Stimulated activated CD8-positive, alpha-beta memory T cell treated with anti-CD3 and anti-CD28 coated beads, Interleukin-4, amount 100 ng/mL, for 1 hour (primary cell): ENCODE measurements at places on chromosomes 1 and 21.
A peak's percentile ranks its signal among the peaks of the same experiment; 100 is the strongest.

DNA sequence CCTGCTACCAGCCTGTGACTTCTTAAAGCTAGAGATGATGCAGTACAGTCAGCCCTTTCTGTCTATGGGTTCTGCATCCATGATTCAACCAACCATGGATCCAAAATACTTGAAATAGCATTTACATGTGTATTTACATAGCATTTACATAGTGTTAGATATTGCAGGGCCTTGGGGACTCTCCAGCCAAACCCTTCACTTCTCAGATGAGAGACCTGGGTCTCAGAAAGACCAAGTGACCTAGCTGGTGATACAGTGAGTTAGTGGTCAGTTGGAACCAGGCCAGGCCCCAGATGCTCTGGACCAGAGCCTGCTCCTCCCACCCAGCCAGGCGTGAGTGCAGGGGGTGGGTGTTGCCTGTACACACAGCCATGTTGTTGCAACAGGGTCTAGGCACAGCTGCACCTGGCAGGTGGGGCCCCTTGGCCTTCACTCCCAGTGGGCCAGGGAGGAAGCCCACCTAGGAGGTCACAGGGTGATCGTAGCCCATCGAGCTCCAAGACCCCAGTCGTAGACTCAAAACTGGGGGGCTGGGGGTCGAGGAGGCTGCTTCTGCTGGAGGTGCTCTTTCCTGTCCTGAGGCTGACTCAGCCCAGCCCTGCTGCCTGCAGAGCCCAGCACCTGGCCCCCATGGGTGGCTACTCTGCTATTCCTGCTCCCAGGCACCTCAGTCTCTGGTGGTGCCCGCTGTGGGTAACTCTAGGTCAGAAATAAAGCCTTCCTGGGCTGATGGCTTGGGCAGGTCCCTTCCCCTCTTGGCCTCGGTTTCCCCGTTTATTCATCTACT is 7.7 kb downstream of the TMEM61 start:
- no peak for DNase-seq

GRCh38 chr1:54413295-54413694 is 7.1 kb upstream of the SSBP3 start:
- no peak for DNase-seq

DNA sequence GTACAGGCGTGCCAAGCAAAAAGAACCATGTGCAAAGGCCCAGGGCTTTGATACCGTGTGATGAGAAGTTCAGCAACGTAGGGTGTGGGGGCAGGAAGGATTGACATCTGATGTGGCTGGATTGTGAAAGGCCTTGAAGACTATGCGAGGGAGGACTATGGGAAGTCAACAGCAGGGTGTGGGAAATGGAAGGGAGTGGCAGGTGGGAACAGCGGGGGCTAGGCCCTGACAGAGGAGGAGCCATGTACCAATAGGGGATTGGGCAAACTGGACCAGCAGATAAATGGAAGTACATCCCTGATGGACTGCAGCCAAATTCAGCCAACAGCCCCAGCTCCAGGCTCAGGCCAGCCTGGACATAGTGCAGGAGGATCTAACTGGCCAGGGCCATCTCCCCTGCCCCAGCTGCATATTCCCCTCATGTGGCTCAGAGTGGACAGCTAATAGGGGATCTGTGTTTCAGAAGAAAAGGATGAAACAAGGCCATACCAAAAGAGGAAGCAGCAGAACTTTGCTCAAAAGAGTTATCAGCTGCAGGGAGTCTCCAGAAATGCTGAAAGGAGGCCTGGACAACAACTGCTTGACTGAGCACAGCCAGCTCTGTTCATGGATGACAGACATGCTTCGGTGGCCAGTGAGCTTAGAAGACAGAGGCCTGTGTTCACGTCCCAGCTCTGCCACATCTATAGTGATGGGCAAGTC is 140.2 kb upstream of the SGIP1 start:
- DNase-seq = no peak

- DNase-seq = no peak
Measured at GRCh38 chr1:180816132-180816531, 96.6 kb upstream of the KIAA1614 start.

- no peak for DNase-seq
Measured at GRCh38 chr1:227945891-227946623, 1.7 kb downstream of the WNT9A start.

GRCh38 chr1:167707942-167708341 is 13.8 kb upstream of the MPZL1 start:
- no peak for DNase-seq

- DNase-seq = no peak
Measured at GRCh38 chr1:201418461-201418860, 3.1 kb downstream of the TNNI1 start.

DNA sequence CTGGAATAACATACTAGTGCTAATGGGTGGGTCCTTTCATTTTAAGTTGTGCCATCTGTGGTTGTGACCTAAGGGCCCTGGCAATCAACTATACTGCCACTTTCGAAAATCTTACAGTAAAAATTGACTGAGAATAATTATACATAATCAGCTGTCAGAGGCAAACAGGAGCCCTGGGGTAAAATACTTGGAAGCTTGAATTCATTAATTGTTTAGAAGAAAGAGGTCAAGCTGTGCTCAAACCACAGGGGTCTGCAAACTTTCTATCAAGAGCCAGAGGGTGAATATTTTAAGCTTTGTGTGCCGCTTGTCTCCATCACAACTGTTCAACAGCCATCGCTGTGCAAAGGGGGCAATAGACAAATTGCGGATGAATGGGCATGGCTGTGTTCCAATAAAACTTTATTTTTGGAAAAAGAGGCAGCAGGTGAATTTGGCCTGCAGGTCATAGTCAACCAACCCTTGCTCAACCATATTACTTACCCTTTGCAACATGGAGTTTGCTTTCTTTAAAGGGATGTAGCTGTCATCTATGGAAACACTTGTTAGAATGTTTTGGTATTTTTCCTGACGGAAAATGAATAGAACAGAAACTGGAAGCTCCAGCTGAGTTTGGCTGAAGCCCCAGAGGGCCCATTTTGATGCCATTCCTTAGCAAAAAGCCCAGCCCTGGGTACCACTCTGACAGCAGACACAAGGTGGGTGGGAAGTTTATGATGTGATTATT is 35.7 kb upstream of the USP1 start:
- DNase-seq = no peak

- no peak for DNase-seq
Measured at GRCh38 chr1:241531195-241532161, 700 bp upstream of the KMO start.

DNA sequence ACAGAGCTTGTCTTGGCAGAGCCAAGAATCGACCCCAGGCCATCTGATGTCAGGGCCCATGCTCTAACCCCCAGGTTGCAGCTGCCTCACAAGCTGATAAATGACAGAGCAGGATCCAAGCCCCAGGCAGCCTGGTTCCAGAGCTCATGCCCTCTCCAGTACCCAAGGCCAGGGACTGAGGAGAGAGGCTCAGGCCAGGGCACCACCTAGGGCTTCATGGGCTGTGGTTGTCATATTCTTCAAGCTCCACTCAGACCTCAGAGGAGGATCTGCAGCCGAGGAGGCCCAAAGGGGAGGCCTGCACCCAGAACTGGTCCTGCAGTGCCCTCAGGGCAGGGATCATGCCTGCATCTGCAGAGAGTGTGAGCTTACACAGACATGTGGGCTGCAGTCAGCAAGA is 301.1 kb downstream of the MATN1 start:
- DNase-seq = no peak

DNA sequence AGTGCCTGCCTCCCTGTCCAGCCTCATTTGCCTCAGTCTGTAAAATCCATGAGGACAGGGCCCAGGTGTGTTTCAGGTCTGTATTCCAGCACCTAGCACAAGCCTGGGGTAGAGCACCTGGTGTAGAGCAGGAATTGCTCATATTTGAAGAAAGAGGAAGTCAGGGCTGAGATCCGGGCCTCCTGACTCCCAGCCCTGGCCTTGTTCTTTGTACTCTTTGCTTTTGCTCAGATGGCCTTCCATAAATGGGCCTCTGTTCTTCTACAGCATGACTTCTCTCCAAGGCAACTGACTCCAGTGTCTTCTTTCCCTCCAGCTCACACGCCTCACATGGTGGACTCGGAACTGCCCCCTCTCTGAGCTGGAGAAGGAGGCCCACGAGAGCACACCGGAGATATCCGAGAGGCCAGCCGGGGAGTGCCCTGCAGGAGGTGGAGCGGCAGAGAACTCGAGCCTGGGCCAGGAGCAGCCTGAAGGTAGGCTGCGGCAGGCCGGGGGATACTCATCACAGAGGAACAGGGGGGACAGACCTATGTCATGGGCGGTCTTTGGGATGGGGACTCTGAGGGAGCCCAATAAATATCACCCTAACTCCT is 19.7 kb downstream of the SLC5A9 start:
- DNase-seq = no peak

GRCh38 chr1:229258031-229258756 is 12.7 kb upstream of the RAB4A start:
- peak; percentile 31 for DNase-seq

DNA sequence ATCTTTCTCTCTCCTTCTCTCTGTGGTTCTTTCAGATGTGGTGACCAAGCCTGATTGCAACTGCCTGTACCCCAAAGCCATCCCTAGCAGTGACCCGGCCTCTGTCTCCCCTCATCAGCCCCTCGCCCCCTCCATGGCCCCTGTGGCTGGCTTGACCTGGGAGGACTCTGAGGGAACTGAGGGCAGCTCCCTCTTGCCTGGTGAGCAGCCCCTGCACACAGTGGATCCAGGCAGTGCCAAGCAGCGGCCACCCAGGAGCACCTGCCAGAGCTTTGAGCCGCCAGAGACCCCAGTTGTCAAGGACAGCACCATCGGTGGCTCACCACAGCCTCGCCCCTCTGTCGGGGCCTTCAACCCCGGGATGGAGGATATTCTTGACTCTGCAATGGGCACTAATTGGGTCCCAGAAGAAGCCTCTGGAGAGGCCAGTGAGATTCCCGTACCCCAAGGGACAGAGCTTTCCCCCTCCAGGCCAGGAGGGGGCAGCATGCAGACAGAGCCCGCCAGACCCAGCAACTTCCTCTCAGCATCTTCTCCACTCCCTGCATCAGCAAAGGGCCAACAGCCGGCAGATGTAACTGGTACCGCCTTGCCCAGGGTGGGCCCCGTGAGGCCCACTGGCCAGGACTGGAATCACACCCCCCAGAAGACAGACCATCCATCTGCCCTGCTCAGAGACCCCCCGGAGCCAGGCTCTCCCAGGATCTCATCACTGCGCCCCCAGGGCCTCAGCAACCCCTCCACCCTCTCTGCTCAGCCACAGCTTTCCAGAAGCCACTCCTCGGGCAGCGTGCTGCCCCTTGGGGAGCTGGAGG is 12.7 kb downstream of the CSF1 start:
- DNase-seq = no peak

DNA sequence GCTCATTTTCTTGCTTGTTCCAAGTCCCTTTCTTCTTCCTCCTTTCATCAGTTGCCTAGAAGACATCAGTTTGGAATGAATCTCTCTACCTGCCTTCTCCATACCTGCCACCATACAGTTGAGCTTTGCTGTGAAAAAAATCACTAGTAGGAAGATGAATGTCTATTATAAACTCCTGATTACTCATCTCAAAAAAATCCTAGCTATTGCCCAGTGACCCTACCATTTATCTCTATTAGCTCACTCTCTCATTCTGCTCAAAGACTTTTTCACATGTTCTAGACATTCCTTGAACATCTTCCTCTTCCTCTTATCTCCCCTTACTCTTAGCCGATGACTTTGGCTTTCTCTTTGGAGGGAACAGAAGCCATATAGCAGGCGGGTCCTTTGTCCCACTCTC is 49.7 kb upstream of the HMGB4 start:
- DNase-seq = no peak

DNA sequence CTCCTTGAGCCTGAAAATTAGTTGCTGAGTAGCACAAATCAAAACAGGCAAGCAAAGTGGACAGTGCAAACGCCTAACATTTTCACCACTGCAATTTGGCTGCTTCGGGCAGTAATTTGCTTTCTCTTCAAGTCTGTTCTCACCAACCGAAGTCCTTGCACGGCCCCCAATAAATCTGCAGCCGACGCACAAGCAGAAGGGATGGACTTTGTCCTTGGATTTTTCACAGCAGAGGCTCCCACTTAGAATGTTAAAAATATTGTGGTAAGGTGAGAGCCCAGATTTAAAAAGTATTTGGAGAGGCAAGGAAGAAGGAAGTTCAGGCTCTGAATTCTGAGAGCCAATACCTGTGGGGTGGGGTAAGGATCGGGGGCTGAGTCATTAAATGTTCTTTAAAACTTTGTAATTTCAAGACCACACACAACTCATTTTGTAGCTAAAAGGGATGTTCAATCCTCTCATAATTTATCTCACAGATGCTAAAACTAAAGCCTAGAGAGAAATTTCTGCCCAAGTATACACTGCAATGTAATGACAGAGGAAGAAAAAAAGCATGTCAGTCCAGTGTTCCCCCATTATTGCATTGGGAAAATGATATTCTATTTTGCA is 6.2 kb downstream of the CD247 start:
- DNase-seq = no peak

DNA sequence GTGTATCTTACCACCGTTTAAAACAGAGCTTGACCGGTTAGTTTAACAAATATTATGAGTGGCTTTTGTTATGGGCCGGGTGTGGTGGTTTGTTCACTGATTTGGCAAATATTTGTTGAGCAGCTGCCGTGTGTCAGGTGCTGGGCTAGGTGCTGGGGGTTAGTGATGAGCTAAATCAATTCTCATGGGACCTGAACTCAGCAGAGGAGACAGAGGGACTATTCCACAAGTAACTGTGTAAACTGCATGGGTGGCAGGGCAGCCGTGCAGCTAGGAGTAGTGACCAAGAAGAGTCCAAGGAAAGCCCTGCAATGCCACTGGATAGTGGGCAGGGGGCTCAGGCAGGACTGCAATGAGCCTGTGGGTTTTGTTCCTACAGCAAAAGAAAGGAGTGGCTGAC is 11.2 kb upstream of the C2CD2 start:
- DNase-seq = no peak
